ENCODE measurements at places on chromosomes 7 and 10.

- no peak for DNase-seq
Measured at GRCh38 chr7:132771301-132771730, 195.0 kb upstream of the PLXNA4 start.

- peak; percentile 53 for DNase-seq
Measured at GRCh38 chr10:43128958-43129706, 9.1 kb upstream of the CSGALNACT2 start.

GRCh38 chr7:50663396-50664102, 98.3 kb upstream of the DDC start:
- no peak for DNase-seq

- no peak for DNase-seq
Measured at GRCh38 chr10:127556916-127557315, 7.8 kb downstream of the NPS start.

- no peak for DNase-seq
Measured at GRCh38 chr7:37311355-37311754, 137.3 kb downstream of the ELMO1 start.

GRCh38 chr7:75039709-75040108, 33.9 kb downstream of the RCC1L start:
- DNase-seq, result no peak
